Activated naive CD8-positive, alpha-beta T cell treated with anti-CD3 and anti-CD28 coated beads, Interleukin-2, amount 50 U/mL, for 24 hours (primary cell): ENCODE measurements at places on chromosomes 7 and 10.

- no peak for DNase-seq
Observed at GRCh38 chr10:132145002-132145401, 41.7 kb upstream of the DPYSL4 start.

- DNase-seq = no peak
Observed at GRCh38 chr10:130717083-130717482, 580.9 kb downstream of the GLRX3 start.

DNA sequence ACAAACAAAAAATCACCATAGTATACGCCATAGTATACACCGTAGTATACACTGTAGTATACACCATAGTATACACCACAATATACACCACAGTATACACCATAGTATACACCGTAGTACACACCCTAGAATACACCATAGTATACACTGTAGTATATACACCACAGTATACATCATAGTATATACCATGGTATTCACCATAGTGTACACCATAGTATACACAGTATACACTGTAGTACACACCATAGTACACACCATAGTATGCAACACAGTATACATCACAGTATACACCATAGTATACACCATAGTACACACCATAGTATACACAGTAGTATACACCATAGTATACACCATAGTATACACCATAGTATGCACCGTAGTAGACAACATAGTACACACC is 157.6 kb upstream of the ADARB2 start:
- DNase-seq = no peak

DNA sequence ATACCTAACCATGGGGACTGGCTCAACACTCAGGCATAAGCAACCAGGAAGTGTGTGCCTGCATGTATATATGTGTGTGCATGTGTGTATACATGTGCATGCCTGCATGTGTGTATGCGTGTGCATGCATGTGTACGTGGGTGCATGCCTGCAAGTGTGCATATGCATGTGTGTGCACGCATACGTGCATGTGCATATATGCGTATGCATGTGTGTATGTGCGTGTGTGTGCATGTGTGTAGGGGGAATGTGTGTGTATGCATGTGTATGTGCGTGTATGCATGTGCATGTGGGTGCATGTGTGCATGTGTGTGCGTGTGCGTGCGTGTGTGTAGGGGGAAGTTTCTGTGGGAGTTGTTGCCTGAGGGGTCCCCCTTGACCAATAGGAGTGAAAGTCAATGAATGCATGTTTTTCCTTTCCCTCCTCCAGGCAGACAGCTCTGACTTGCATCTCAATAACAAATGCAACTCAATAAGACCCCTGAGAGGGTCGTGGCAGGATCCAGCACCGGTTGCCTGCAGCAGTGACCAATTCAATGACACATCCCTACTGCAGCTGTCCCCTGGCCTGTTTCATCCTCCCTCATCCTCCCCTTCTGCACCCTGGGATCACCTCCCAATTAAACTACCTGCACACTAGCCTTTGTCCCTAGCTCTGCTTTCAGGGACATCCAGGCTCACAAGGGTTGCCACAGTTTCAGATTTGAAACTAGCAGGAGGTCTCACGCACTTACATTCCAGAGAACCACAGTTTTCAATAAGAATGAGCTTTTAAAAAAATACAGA is 27.0 kb upstream of the FZD8 start:
- DNase-seq = no peak

DNA sequence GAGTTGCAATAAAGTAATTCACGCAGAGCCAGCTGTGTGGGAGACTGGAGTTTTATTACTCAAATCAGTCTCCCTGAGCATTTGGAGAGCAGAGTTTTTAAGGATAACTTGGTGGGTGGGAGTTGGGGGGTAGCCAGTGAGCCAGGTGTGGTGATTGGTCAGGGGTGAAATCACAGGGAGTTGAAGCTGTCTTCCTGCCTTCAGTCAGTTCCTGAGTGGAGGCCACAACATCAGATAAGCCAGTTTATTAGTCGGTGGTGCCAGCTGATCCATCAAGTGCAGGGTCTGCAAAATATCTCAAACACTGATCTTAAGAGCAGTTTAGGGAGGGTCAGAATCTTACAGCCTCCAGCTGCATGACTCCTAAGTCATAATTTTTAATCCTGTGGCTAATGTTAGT is 3.3 kb upstream of the CYP51A1 start:
- DNase-seq = no peak

DNA sequence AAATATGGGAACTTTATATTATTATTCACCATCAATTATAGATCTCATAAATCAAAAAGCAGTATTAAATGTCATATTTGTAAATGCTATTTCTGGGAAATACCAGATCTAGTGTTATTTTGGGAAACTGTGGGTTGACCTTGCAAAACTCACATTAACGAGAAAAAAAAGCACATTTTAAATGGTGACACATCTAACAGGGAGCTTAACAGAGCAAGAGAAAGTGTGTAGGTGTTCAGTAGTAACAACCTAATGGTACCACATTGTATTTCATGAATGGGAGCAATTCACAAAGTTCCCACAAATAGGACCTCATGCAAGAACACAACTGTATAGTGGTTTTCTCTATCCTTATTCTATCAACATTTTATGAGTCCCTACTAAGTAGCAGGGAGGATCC is 26.2 kb upstream of the HDAC9 start:
- no peak for DNase-seq

- DNase-seq = no peak
Observed at GRCh38 chr7:121006711-121007315, 18.3 kb downstream of the CPED1 start.

GRCh38 chr7:66542049-66542448 is 86.6 kb upstream of the KCTD7 start:
- DNase-seq = no peak

- DNase-seq = no peak
Observed at GRCh38 chr7:124956160-124956559, 26.5 kb upstream of the POT1 start.

DNA sequence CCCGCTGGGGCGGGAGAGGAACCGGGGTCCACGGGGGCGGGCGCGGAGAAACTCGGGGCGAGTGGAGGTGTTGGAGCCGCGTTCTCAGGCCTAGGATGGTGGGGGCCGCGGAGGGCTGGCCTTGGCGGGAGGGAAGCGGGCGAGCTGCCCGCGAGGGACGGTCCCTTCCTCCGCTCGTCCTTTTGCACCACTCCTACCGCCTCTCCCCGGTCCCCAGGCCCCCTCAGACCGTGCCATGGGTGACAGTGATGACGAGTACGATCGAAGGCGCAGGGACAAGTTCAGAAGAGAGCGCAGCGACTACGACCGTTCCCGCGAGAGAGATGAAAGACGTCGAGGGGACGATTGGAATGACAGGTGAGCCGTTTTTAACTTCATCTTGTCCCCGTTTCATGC is 451 bp downstream of the SRRT start:
- peak; percentile 49 for DNase-seq

GRCh38 chr10:115093286-115093775 is at the start of gene ATRNL1:
TSS of gene ATRNL1 (plus strand) at chr10:115093365. CDS start at chr10:115093751, 386 bp downstream.
- DNase-seq = peak; percentile 14

DNA sequence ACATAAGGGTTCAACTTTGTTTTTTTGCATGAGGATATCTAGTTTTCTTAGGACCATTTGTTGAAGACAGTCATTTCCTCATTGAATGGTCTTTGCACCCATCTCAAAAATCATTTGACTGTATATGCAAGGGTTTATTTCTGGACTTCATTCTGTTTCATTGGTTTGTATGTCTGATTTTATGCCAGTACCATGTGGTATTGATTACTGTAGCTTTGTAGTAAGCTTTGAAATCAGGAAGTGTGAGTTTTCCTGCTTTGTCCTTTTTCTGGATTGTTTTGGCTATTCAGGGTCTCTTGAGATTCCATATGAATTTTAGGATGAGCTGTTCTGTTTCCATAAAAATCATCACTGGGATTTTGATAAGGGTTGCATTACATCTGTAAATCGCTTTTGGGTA is 63.9 kb downstream of the SND1 start:
- no peak for DNase-seq

- no peak for DNase-seq
Observed at GRCh38 chr7:47783456-47784223, 164.6 kb downstream of the PKD1L1 start.

GRCh38 chr10:21526188-21526859 is 842 bp upstream of the SKIDA1 start:
- DNase-seq = peak; percentile 63

DNA sequence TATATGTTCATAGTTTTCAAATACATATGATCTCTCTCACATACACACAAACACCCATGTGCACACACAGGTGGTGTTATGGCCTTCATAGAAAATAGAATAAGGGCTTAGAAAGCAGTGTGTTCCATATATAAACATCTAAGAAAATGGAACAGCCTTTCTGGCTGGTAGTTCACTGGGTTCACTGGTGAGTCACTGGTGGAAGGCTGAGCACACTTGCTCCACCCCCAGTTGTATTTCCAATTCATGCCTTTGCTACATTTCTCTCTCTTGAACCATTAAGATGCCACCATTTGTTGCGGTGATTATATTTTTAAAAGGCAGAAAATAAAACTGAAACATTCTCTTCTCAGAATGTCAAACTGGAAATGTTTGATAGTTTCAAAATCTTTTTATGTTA is 252.1 kb downstream of the GLI3 start:
- no peak for DNase-seq

GRCh38 chr7:106199024-106199423 is 85.8 kb downstream of the NAMPT start:
- no peak for DNase-seq

GRCh38 chr7:101558742-101559325 is 70.3 kb downstream of the MYL10 start:
- DNase-seq = no peak

DNA sequence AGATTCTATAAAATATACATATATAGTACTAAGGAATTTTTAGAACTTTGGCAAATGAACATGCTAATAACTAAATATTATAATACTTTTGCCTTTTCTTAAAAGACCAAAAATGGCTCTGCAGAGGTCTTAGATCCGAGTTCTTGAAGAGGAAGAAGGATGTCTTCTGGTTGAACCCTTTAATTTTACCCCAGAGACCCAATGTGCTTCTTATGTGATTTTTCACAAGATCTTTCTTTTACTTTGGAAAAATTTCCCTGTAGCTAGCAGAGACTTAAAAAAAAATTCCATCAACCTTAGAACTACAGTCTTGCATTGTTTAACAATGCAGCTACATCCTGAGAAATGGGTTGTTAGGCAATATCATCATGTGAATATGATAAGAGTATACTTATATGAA is 663.2 kb downstream of the PARD3 start:
- DNase-seq = no peak

DNA sequence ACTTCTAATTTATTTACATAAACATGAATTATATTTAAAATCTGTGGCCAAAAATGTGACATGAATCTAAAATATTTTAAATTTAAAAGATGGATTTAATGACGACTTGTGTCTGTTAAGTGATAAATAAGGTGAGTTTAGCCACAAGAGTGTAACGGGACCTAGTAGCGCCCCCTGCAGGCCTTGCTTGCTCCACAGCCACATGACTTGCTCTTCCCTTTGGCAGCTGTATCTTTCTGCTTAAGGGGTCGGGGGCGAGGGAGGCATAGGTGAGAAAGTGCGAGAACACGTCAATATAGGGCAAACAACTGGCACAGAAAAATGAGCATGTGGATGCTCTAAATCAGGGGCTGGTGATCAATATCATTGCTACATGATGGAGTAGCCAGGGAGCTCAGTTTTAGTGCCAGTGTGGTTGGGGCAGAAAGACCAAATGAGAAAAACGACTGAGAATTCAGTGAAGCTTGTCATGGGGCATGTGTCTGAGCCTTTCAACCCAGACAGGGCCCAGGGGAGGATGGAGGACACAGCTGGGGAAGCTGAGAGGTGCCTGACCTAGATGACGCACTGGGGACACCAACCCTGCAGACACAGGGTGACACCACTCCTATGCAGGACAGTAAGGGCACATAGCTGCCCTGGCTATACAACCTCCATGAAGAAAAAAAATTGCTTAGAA is 49.8 kb downstream of the PAXIP1 start:
- DNase-seq = peak; percentile 76

DNA sequence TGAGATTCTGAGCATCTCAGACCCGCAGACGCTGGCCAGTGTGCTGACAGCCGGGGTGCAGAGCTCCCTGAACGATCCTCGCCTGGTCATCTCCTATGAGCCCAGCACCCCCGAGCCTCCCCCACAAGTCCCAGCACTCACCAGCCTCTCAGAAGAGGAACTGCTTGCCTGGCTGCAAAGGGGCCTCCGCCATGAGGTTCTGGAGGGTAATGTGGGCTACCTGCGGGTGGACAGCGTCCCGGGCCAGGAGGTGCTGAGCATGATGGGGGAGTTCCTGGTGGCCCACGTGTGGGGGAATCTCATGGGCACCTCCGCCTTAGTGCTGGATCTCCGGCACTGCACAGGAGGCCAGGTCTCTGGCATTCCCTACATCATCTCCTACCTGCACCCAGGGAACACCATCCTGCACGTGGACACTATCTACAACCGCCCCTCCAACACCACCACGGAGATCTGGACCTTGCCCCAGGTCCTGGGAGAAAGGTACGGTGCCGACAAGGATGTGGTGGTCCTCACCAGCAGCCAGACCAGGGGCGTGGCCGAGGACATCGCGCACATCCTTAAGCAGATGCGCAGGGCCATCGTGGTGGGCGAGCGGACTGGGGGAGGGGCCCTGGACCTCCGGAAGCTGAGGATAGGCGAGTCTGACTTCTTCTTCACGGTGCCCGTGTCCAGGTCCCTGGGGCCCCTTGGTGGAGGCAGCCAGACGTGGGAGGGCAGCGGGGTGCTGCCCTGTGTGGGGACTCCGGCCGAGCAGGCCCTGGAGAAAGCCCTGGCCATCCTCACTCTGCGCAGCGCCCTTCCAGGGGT is 703 bp downstream of the RBP3 start:
- no peak for DNase-seq

DNA sequence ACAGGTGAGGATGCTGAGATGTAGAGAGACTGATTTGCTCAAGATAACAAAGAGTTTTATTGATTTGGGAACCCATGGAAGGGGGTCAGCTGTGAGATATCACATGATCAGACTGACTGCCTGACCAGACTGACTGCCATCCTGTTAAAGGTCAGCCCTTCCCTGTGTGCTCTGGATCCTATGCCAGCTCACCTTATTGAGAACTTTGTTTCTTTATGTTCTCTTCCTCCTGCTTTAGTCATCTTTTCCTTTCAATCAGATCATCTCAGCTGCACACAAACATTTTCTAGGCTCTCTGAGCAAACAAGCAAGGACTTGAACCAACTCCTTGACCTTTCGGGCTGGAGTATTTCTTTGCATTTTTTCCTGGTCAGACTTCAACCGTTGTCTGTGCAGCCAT is 50.0 kb upstream of the MTPN start:
- DNase-seq = no peak

- no peak for DNase-seq
Observed at GRCh38 chr10:96890580-96890979, 58.5 kb downstream of the LCOR start.

GRCh38 chr10:96878057-96878456 is 46.0 kb downstream of the LCOR start:
- no peak for DNase-seq

DNA sequence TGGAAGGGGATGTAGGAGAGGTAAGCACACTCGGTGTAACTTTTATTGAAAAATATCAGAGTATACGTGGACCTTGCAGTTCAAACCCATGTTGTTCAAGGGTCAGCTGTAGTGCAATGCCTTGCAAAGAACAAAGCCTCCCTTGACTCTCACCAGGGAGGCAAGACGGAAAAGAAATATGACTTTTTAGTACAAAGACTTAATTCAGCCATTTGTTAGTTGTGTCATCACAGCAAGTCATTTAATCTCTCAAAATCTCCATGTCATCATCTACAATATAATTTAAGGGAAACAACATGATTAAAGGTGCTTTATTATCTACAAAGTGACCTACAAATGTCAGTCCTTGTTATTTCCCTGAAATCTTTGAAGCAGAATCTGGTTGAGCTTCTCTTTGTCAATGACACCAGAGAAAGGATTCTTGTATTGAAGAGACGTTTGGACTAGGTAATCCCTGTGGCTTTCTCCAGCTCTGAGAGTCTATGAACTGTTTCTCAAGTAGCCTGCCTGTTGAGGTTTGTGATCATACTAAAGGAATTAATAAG is 502.8 kb downstream of the REEP3 start:
- no peak for DNase-seq
